Germinal center (tissue), 1 donor: ENCODE measurements at places on chromosomes 2 and 18.

GRCh38 chr2:206422493-206422892, 20.8 kb upstream of the ADAM23 start:
- DNase-seq = no peak

DNA sequence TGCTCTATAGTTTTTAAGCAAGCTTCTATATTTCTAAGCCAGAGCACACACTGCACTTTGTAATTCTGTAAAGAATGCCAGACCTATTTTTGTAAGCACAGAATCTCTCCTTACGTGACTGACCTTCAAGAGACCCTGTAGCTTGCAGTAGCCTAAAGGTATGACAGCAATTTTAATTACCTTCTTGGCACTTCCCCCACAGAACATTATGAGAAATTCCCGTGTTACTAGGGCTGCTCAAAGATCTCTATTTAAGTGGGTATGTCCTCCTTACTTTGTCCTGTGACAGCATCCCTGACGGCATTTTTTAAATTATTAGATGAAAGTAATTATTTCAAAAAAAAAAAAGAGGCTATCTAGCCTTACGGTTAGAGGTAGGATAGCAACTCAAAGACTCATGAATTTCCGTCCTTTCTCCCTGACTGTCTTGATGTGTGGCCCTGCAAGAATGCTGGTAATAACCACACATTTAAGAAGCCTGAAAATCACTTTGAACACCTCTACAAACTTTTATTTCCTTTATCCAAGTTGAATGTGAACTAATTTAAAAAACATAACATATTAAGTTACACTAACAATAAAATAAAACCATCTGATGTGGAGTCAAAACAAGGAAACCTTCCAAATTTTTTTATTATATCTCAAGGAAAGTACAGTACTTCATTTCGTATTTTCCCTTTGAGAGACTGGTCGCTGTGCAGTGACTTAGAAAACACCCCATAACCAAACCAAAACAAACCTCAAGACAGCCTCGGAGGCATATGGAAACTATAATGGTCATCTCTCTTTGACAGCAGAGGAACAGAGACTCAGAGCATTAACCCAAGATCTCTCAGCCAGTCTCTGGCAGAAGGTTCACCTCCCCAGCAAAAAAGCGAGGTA, 54.9 kb downstream of the THUMPD2 start:
- DNase-seq = no peak

- DNase-seq = no peak
Measured at GRCh38 chr18:53639687-53640086, 584.8 kb downstream of the MBD2 start.

- no peak for DNase-seq
Measured at GRCh38 chr2:215161301-215161829, 22.9 kb upstream of the ABCA12 start.

- DNase-seq = peak; percentile 17
Measured at GRCh38 chr2:109193807-109194619, 65.0 kb downstream of the SH3RF3 start.

- no peak for DNase-seq
Measured at GRCh38 chr2:98727369-98728087, 3.4 kb downstream of the MGAT4A start.

GRCh38 chr2:111972955-111973565, 74.7 kb downstream of the MERTK start:
- no peak for DNase-seq

- no peak for DNase-seq
Measured at GRCh38 chr2:40466332-40466906, 14.5 kb upstream of the SLC8A1 start.

GRCh38 chr2:181517685-181518301, 60.6 kb downstream of the ITGA4 start:
- no peak for DNase-seq

- DNase-seq = no peak
Measured at GRCh38 chr2:30866974-30867373, 59.7 kb upstream of the CAPN13 start.

DNA sequence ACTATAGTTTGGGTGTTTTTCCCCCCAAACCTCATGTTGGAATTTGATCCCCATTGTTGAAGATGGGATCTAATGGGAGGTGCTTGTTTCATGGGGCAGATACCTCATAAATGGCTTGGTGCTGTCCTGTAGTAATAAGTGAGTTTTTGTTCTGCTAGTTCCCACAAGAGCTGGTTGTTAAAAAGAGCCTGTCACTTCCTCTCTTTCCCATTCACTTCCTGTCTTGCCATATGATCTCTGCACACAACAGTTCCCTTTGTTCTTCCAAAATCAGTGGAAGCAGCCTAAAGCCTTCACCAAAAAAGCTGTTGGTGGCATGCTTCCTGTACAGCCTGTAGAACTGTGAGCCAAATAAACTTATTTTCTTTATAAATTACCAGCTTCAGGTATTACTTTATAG, 768.2 kb upstream of the VRK2 start:
- no peak for DNase-seq

DNA sequence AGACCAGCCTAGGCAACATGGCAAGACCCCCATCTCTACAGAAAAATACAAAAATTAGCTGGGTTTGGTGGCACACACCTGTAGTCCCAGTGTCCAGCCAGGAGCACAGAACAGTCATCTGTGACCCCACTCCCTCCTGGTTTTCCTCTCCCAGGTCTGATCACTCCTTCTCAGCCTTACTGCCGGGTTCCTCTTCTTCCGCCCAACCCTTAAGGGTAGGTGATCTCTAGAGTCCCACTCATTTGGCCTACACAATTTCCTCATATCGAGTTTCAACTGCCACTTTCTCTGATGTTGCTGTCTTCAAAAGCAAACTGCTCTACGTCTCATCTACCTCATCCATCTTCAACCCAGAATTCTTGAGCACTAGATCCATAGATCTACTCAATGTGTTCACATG, 13.4 kb upstream of the MAT2A start:
- DNase-seq = no peak

GRCh38 chr2:7292154-7292691, 375.0 kb downstream of the RNF144A start:
- no peak for DNase-seq

GRCh38 chr18:63850020-63850419, 37.5 kb upstream of the SERPINB2 start:
- no peak for DNase-seq

- no peak for DNase-seq
Measured at GRCh38 chr2:191643429-191643828, 34.5 kb upstream of the NABP1 start.

- DNase-seq = no peak
Measured at GRCh38 chr2:34734662-34735061, 1135.6 kb upstream of the FAM98A start.

DNA sequence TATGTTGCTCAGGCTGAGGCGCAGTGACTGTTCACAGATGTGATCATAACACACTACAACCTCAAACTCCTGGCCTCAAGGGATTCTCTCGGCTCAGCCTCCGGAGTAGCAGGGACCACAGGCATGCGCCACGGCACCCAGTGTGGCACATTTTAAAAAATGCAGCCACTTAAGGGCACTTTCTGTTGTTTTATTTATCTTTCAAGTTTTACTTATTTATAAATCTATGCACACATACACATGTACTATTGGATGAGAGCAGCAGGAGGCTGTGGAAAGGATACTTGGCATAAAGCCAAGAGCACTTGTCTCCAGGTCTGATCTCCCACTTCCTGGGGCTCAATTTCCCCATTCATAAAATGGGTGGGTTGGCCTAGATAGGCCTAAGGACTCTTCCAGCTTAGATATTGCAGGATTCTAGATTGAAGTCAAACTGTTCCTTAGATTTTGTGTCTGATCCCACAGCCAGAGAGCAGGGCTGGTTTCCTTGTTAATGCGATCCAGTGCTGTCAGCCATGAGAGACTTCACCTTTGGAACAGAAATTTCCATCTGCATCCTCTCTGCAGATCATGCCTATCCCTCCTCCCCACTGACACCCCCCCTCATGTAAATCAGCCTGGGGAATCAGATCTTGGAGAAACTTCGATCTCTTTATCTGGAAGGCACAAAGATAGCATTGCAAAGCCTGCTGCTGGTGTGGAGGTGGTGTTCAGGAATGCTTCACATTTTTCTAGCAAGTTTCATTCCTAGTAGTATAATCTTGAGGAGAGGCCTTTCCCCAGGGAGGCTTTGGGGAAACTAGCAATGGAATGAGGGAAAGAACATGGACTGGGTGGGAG, 24.7 kb downstream of the PCBP1 start:
- no peak for DNase-seq

DNA sequence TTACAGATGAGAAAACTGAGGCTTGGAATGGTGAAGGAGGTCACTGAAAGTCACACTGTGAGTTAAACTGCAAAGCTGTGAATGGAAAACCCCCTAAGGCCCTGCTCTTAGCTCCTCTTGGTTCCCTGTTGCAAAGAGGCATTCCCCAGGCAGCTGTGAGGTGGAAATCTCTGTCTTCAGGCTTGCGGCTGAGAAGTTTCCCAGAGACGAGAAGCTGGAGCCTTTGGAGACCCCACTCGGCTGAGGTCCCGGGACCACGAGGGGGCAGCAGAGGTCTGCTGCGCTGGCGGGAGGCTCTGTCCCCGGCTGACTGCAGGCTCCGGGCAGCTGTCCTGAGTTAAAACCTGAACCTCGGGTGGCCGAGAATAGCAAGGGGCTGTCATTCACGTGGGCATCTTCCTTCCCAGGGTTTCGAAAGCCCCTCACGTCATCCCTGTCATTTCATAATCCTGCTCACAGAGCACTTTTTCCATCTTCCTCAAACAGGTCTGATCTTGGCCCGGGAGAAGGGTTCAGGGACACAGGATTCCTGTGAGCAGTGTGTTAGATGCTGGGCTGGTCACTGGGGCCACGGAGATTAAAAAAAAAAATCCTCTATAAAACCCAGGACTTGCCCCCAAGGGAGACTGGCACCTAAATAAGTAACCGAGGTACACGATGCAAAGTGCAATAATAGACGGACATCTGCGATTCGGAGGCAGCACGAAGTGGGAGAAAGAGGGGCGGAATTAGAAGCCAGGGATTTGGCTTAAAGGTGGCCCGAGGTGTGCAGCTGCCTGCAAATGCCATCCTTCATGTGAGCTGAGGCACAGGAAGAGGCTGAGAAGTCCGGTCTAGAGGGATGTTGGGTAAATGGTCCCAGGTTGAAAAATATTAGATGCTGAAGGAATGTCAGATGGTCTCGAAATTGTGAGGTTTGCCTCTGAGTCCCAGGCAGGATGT, 24.6 kb upstream of the ATOH8 start:
- DNase-seq = peak; percentile 82

DNA sequence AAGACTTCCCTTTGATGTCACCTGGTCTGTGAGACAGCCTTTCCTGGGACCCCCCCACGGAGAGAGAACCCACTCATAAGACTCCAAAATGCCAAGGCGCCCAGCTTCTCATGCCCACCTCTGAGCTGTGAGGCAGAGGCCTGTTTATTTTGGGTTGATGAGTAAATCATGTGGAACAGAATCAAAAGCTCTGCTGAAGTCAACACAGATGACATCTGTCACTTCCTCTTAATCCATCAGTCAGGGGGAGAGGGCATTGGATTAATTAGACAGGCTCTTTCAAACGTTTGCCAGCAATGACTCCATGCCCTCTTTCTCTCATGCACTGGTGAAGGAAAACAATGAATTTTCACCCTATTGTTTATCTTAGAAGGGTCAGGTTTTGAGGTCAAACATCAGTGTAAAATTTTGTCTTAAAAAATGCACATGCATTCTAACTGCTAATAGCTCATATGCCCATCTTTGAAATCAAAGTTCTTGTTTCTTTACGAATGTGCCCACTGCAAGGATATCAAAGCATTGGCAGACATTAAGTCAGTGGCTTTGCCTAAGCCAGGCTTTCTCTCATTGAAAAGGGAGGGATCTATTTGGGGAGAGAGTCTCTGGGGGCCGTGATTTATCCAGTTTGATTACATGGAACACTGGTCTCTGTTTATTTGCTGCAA, 184.1 kb downstream of the ACKR3 start:
- DNase-seq = peak; percentile 62

DNA sequence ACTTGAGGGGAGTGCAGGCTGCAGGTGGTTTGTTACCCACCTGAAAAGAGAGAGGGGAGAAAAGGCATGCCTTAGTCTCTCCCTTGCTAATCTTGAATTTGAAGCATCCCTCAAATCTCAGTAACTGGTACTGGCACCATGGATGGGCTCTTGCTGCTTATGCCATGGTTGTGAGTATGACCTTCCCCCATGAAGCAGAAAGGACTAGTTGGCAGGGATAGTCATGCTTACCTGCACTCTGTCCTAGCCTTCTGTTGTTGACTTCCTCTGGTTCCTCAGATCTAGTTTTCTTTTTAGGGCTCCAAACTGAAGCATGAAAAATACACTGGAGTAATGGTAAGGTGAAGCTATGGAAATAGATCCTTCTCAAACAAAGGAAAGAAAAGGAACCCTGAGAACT, 191.2 kb downstream of the SPAG16 start:
- DNase-seq = no peak

GRCh38 chr2:71789556-71790204, 336.3 kb downstream of the DYSF start:
- DNase-seq = no peak

GRCh38 chr2:10884574-10884975, 27.2 kb upstream of the KCNF1 start:
- no peak for DNase-seq

DNA sequence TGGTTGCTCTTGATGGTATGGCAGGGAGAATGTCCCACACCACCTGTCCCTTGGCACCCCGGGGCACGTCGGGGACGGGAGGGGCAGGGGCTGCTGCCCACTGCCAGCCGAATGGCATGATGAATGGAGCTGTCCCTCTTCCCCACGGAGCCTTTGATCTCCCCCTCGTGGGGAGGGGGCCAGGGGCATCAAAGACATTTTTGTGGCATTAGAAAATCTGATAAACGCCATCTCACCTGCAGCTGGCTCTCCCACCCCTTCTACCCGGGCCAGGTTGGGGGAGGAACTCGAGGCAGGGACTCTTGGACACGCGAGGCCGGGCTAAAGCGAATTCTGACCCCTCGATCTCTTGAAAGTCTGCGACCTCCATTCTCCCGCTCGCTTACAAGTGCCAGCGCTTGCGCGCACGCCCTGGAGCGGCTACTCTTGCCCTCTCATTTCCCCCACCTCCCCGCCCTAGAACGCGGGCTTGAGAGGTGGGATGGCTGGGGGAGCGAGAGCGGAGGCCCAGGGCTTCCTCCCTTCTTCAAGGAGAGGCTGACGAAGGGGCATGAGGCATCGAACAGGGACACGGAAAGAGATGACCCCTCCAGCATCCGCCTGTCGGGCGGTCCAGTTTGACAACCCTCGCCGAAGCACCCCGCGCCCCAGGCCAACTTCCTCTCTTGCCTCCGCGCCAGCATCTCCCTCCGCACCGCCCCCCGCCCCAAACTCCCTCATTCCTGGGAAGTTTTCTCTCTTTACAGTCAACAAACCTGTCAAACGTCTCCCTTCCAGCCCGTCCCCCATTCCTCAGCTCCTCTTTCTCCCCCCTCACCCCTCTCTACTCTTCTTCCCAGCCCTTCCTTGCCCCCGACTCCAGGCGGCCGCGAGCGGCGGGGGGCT, 692 bp upstream of the WNT6 start:
- no peak for DNase-seq
